Activated CD8-positive, alpha-beta memory T cell treated with anti-CD3 and anti-CD28 coated beads for 1 hour (primary cell): ENCODE measurements at places on chromosomes 3 and 15.

- DNase-seq, result no peak
These were observed 3.1 kb downstream of the CCR4 start for GRCh38 chr3:32954506-32954905.

- no peak for DNase-seq
These were observed 4.8 kb upstream of the RBP2 start for GRCh38 chr3:139481116-139481515.

- no peak for DNase-seq
These were observed 493.3 kb downstream of the FOXP1 start for GRCh38 chr3:71090207-71090606.

DNA sequence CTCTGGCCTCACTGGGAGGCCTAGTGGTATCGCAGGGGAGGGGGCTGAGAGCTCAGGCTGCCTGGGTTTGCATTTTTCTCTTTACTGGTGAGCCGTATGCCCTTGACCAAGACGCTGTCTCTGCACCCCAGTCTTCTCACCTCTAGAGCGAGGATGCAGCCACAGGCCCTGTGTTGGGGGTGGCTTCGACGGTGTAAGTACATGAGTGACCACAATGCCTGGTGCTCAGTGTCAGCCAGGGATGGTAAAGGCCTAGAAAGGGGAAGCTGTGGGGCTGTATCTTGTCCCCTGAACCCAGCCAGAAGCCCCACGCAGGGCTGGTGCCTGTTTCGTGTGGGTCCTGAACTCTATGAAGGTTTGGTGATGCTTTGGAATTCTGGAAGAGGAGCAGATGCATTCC is 19.8 kb downstream of the SYNM start:
- no peak for DNase-seq

GRCh38 chr15:62934236-62934971 is 108.1 kb upstream of the TPM1 start:
- no peak for DNase-seq

- DNase-seq, result no peak
These were observed 3.6 kb upstream of the CLDN16 start for GRCh38 chr3:190384309-190384756.

DNA sequence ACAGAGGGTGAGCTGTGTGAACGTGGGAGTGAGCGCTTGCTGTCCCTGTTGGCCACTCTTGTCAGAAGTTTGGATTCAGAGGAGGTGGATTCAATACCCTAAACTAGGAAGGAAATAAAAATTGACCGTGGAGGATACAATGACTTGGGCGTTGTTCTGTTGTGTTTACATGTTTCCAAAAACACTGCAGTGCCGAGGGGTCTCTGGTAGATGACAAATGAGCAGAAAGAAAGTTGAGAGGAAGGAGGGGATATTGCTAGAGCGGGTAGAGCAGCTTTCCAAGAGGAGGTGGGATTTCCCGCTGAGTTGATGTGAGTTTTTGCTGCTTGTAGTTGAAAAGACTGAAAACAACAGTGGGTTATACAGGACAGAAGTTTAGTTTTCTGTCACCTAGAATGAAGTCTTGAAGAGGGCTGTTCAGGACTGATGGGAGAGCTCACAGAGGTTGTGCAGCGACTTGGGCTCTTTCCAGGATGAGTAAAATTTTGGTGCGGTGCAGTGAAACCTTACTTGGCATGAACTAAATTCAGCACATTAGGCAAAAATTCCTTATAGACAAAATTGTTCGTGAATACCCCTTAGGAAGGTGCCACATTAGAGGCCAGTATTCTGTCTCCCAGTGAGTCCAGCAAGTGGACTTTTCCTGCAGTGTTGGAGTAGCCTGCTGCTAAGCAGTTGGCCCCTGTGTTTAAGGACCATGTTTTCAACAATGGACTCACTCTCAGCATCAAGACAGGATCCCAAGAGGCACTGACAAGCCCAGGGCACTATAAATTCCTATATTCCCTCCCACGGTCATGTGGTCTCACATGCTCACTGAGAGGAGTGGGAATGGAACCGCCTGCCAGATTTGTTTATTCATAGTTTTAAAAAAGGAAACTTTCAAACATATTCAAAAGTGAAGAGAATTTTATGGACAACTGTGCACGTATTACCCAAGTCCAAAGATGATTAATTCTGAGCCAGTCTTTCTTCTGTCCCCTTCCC is 435.0 kb upstream of the C2CD4B start:
- no peak for DNase-seq

DNA sequence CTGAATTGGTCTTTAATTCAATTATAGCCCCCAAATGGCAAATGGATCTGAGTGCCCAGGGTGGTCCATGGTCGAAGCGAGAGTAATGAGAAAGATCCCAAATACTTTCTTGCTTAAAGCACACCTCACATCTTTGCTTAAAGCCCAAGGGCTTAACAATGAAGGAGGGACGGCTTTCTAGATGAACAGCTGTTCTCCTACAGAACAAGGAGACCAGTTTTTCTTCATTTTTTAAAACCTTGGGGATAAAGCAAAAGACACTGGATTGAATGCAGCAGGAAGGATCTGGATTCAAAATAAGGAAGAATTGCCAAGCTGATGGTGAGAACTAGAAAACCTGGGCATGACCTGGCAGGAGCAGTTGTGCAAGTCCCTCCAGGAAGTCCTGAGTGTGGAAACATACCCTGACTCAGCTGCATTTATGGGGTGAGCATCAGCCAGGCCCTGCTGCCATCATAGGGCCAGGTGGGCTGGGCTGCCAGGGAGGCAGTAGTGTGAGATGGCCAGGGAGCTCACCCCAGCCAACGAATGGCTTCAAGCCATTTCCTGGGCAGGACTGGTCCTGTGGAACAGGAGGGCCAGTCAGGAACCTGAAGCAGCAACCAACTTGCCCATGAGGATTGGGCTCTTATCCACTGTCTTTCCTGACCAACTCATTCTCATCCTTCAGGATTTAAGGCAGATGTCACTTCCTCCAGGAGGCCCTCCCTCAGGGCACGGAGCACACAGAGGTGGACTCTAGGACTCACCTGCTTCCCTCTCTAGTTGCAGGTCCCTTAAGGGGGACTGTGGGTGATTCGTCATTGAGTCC is 18.4 kb upstream of the RHCG start:
- DNase-seq, result no peak

DNA sequence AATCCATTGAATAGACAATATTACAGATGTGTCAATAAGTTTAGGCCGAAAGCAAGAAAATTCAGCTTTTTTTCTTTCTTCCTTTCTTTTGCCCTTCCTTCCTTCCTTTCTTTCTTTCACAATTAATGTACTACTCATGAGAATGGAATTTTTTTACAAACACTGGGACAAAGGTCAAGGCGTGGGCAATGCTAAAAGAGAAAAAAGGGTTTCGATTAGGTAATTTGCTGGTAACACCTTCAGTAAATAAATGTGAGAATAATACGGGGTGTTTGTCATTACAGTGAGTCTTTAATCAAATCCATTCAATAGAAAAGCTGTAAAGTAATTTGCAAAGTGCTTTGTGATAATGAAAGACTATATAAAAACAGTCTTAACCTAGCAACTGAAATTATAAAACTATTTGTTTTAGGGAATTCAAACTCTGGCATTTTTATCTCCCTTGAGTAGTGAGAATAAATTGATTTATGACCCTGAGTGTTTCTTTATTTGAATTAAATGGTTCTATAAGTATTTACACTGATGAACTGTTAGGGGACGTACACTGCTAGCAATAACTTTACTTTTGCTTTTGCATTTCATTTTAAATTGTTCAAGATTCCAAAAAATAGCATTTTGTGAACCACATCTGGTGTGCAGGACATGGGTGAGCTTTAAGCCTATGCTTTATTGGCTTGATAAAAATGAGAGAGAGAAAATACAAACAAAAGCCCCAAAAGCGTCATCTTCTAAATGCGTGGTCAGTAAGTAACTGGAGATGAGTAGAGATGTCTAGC is 104.2 kb upstream of the THRB start:
- no peak for DNase-seq

- no peak for DNase-seq
These were observed 47.0 kb upstream of the FSTL1 start for GRCh38 chr3:120497818-120498217.

- DNase-seq, result no peak
These were observed 2.1 kb downstream of the PDIA3 start for GRCh38 chr15:43748376-43748775.

DNA sequence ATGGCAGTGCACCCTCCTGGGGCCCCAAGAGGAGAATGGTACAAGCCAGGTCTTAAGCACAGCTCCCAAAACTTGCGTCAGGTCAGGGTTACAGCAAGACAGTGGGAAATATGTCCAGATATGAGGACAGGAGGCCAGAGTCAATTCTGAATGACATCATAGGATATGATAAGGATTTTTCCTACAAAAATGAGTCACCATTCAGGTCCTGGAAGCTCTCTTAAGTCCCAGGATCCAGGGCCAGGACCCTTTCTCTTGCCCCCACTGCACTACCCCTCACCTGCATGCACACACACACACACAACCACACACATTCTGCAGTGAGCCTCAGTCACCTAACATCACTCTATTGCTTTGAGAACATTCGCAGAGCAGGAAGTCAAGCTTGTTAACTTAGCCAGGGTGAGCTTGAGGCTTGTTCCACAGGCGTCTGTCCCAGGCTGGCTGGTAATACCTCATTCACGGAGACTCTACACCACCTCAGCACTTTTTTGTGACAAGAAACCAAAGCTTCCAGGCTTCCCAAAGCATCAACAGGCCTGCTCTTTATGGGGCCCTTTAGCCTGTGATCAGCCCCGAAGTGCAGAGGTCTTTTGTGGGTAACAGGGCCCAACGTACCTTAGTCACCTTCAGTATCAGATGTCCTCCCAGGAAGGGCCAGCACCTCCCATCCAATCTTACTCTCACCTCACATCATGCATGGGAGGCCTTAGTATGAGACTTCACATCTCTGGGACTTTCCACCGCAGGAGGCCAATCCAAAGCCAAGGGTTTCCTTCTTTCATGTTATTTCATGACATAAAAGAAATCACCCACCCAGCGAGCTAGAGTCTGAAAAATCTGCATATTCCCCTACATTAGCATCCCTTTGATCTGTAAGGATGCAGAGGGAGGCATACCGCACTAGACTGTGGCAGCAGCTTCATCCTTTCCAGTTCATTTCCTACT is 74.0 kb upstream of the LIPC start:
- no peak for DNase-seq

- DNase-seq, result no peak
These were observed 68.4 kb downstream of the CRTC3 start for GRCh38 chr15:90598031-90598577.

DNA sequence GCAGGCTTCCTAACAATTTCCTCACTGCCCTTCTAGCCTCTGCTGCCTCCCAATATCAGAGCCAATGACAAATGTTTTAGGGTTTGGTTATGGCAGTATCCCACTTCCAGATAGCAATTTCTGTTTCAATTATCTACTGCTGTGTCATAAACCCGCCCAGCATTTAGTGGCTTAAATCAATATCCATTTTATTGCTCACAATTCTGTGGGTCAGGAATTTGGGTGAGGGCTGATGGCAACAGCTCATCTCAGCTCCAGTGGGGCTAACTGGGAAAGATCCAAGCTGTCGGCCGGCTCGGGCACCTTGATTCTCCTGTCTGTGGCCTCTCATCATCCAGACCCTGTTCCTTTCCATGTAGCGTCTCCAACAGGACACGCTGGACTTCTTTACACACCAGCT is 85.3 kb upstream of the GOLGA8J start:
- DNase-seq, result no peak

- no peak for DNase-seq
These were observed 165.5 kb upstream of the FEZF2 start for GRCh38 chr3:62538691-62539356.

- no peak for DNase-seq
These were observed 109.2 kb downstream of the NEDD4 start for GRCh38 chr15:55884223-55884622.

DNA sequence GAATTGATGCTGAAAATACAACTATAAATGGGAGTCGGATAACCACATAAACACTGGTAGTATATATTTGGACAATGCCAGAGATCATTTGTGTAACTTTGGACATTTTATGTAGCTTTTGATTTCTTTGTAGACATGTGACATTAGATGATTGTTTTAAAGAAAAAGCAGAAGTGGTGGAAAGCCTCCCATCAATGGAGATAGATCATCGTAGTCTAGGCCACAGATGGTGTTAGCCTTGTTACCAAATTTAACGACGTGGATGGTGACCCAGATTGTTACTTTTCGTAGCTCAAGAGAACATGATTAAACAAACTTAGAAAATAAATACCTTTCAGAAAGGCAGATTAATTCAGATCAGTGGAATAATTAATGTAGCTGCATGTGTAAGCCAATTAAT is 8.8 kb downstream of the CACNA1D start:
- no peak for DNase-seq

DNA sequence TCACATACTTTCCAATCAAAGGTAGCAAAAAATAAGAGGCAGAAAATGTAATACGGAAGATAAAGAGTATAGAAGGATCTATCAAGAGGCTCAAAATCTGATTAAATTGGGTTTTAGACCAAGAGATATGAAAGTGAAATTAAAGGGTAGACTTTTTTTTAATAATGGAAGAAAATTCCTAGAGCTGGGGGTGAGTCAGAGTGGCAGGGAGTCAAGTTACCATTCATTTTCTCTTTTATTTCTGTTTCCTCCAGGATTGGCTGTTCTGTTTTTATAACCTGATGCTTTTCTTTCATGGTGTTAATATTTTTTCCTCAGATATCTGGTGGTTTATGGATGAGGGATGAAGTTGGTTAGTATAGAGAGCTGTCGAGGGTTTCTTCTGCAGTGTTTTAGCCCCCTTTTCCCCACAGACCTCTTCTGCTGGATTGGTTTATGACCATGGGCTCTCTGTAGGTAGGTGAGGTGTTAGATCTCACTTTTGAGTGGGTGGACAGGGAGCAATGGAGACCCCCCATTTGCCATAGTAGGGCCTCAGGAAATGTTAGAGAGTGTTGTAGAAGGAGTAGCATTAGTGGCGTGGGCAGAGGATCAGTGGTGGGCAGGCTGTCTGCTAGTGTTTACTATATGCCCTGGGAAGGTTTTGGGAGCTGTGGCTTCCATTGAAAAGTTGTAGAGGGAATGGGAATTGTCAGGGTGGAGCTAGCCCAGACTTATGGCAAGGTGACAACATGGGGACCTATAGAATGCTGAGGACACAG is 201.6 kb upstream of the GOLGA6L4 start:
- DNase-seq, result no peak

GRCh38 chr3:108311797-108312196 is 15.4 kb downstream of the HHLA2 start:
- DNase-seq, result no peak

GRCh38 chr3:129950318-129951046 is 24.0 kb upstream of the TRH start:
- DNase-seq, result no peak

DNA sequence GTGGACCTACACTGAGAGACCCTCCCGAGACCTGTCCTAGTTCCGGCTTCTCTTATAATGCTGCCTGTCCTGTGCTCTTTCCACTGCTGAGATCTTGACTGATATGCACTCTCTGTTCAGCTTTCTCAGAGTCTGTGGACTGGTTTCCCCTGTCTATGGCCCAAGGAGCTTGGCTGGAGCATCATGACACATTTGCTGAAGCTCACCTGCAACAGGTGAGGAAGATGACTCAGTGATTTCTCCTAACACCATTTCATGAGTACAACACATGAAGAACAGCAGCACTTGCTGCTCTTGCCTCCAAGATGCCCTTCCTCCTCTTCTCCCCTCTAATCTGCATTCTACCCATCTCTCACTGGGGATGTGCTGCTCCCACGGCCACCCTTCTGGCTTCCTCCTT is 92.1 kb downstream of the DUT start:
- DNase-seq, result no peak
